ENCODE measurements at places on chromosomes 1 and 21. TPM values are rescaled to one million over a fixed set of nuclear protein-coding genes. Genes with fewer than 3 reads are reported as not detected.

The FOXO6 gene
- total RNA-seq: 2.8 TPM

The SPRR1B gene
- total RNA-seq: not detected

The AGT gene
- total RNA-seq: 12.5 TPM

The ATAD3C gene
- 1.9 TPM for total RNA-seq

The RAB3B gene
- total RNA-seq: 87.1 TPM

The KLF17 gene
- not detected for total RNA-seq

GRCh38 chr1:13813398-13814012 is 113.5 kb downstream of the PRDM2 start:
- DNase-seq: peak; percentile 37

DNA sequence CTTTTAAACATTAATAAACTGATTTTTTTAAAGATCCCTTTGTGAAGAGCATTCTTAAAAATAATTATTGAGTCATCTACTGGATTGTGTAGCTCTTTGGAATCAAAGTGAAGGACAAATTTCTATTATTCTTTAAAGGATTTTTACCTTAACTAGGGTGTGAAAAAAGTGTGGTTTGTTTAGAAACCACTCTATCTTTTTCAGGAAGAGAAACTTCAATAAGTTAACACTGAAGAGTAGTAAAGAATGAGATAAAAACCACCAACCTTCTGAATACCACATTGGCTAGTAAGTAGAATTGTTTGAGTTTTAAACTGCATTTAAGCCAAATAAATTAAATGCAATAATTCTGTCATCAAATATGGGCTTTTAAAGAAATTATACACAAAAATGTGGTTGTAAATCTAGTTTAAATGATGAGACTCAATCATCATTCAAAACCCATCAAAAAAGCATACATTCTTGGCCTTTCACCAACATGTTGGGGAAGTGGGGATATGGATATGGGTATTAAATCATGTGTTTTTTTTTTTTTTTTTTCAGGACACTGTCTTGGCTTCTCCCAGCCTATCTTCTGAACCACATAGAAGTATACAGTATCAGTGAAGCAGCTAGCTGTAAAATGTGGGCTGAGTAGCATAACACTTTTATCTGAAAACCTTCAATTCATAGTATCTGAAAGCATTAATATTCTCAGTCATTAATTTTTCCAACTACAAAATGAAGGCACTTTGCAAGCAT is 4.8 kb downstream of the S1PR1 start:
- no peak for DNase-seq

DNA sequence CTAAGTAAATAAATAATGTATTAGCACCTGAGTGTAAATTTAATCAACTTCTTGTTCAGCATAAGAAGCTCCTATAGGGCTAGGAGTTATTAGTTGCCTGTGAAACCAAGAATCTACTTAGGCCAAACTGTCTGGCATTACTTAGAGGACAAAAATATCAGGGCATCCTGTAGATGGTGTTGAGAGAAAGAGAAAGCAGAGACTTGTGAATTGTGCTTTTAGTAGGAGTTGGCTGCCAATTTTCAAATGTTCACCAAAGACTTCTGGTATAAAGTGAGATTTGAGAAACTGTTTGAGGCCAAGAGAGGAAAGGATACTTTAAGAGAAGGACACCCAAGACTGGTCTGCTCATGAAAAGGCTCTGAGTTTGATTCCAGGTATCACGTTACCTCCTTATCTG is 315.5 kb upstream of the DEPDC1 start:
- no peak for DNase-seq

DNA sequence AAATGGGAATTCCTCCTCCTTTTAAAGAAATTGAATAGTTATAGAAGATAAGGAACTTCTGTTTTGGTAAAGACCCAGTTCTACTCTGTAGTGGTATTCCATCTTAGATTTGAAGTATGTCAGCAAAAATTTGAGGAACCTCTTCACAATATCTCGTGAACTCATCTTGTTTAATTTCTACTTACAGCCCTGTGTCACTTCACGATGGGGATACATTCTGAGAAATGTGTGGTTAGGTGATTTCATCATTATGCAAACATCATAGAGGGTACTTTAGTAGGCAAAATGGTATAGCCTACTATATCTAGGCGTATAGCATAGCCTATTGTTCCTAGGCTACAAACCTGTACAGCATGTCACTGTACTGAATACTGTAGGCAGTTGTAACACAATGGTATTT is 36.0 kb downstream of the ALG6 start:
- no peak for DNase-seq

DNA sequence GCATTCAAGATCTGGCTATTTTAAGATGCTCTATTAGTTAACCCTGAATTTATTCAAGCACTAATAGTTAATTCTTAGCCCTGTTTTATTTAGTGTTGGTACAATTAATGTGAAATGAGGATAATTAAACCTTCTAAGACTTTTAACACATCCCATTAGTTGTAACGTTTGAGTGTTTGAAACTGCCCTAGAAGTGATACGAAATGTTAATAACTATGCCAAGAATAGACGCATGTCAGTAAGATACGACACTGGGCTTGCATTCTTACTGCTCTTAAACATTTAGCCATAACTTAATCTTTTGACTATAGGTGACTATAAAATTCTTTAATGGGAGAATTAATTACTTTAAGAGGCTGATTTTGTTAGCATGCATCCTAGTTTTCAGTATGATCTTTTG is 9.8 kb downstream of the H3-3A start:
- DNase-seq: no peak

DNA sequence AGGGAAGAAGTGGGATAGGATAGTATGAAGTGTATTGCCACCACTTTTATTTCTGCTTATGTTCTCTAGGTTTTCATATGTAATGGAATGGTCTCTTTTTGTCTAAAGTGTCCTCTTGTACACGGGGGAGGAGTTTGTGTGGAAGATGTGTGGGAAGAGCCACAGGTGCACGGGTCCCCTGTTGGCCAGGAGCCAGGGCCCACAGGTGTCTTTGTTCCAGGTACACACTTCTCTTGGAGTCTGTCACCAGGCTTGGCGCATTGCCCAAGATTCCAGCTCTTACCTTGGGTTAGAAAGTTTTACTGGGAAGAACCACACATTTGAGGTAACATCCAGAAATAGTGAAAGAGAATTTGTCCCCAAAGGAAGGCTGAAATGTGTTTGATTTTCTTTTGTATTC is 10.5 kb downstream of the TENT5C start:
- DNase-seq: no peak

GRCh38 chr1:7267493-7267892 is 482.2 kb downstream of the CAMTA1 start:
- DNase-seq: no peak
